Activated CD4-positive, alpha-beta T cell treated with anti-CD3 and anti-CD28 coated beads, Interleukin-2, Interleukin-6, amounts not matched to agents 100 ng/mL and 50 ng/mL, durations not matched to agents 16 hours and 8 hours (primary cell): ENCODE measurements at places on chromosomes 4 and X.

- DNase-seq: no peak
Observed at GRCh38 chr4:61274286-61274685, 74.2 kb downstream of the ADGRL3 start.

DNA sequence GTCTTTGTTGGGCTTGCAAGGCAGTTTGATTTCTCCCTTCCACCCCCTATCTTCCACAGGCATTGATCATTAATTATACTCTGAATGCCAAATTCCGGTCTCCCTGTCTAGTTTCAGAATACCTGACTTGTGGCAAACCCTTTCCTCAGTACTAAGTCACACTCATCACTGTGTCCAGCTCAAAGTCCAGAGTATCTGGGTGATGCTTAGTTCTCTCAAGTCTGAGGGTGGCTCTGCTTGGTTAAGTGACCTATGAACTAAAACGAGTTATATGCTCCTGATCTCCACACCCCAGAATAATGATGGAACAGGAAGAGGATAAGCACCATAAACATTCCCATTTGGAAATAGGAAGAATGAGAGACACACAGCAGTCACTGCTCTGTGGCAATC is 6.5 kb downstream of the SMIM9 start:
- DNase-seq: no peak

GRCh38 chr4:77872723-77873445 is 10.3 kb downstream of the MRPL1 start:
- DNase-seq: no peak

- DNase-seq: no peak
Observed at GRCh38 chrX:40502688-40503087, 78.1 kb upstream of the ATP6AP2 start.

- DNase-seq: no peak
Observed at GRCh38 chr4:165971446-165971845, 98.4 kb downstream of the TLL1 start.

DNA sequence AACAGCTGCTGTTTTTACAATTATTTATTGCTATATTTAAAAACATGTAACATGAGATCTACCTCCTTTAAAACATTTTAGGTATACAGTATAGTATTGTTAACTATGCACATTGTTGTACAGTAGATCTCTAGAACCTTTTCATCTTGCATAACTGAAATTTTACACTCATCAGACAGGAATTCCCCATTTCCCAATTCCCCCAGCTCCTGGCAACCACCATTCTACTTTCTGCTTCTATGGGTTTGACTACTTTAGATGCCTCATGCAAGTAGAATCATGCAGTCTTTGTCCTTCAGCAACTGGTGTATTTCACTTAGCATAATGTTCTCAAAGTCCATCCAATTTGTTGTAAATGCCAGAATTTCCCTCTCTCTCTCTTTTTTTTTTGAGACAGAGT is 9.7 kb upstream of the LSM6 start:
- DNase-seq: no peak

GRCh38 chrX:40310447-40310846 is 212.7 kb upstream of the BCOR start:
- no peak for DNase-seq

DNA sequence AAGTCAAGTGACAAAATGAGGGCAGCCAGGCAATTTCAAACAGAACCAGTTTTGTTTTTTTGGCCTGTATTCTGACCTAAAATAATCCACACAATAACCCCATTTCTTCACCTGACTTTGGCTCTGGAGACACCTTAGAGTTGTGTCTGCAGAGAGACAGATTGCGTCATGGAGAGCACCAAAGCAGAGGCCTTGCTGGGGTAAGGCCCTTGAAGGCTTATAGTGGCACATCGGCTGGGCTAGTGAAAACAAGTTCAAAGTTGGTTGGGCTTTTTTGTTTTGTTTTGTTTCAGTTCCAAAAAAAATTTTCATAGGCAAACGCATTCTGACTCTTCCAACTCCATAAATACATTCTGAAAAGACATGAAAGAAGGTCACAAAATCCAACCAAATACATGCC is 34.4 kb downstream of the PARM1 start:
- no peak for DNase-seq

- peak; percentile 85 for DNase-seq
Observed at GRCh38 chr4:47531241-47531953, 46.3 kb downstream of the ATP10D start.

- no peak for DNase-seq
Observed at GRCh38 chrX:17822351-17822750, 38.7 kb downstream of the RAI2 start.

GRCh38 chrX:151727346-151727745 is 7.2 kb upstream of the CNGA2 start:
- no peak for DNase-seq

DNA sequence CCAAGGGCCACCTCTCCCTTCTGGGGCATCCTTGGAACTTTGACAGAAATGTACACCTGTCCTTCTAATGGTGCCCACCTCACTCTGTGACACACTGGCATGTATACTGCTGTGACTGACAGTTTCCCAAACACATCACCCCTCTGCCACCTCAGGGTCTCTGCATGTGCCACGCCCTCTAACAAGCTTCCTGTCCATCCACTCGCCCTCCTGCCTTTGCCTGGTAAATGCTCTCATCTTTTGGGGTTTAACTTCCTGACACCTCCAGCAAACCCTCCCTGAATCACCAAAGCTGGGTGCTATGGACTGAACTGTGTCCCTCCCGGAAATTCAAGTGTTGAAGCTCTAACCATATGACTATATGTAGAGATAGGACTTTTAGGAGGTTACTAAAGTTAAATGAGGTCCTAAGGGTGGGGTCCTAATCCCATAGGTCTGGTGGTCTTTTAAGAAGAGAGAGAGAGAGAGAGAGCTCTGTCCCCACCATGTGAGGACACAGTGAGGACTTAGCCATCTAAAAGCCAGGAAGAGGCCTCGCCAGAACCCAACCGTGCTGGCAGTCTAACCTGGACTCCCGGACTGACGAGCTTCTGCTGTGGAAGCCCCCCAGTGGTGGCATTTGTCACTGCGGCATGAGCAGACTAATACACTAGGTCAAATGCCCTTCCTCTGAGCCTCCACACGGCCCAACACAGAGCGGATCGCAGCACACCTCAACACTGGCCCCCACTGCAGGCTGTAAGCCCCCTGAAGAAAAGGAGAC is 95.6 kb downstream of the AFAP1 start:
- DNase-seq: peak; percentile 82

GRCh38 chrX:44094821-44095530 is 121.8 kb upstream of the NDP start:
- DNase-seq: no peak

DNA sequence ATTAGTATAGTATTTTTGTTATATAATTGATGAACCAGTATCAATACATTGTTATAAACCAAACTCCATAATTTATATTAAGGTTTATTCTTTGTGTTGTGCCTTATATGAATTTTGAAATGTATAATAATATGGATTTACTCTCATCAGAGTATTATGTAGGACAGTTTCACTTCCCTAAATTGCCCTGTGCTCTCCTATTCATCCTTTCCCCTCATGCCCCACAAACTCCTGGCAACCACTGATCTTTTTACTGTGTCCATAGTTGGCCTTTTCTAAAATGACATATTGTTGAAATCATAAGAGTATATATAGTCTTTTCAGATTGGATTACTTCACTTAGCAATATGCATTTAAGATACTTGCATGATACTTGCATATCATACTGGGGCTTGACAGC is 958.1 kb upstream of the GRID2 start:
- DNase-seq: no peak

DNA sequence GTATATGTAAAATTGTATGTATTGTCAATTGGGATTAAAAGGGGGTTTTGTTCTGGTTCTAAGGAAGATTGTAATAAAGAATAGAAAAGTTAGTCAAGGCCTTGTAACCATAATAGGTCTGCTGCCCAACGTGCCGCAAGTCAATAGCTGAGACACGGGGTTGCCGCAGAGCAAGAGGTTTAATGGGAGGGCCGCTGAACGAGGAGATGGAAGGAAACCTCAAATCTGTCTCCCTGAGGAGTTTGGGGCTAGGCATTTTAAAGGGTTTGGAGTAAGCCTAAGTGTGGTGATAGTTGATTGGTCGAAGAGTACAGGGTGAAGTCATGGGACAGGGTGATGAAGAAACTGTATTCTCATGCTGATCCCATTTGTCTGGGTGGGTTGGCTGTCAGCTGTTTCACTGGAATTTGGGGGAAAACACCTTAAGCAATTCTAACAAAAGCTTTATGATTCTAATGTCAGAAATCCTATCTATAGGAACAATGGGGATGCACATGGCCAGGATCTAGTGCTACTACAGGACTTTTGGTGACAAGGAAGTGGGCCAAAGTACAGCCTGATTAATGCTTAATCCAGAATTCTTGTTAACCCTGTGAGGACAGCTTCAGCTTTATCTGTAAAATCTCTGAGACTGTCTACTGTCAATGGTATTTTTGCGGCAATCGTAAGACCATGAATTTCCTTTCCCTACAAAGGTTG is 86.9 kb downstream of the RELL1 start:
- no peak for DNase-seq

DNA sequence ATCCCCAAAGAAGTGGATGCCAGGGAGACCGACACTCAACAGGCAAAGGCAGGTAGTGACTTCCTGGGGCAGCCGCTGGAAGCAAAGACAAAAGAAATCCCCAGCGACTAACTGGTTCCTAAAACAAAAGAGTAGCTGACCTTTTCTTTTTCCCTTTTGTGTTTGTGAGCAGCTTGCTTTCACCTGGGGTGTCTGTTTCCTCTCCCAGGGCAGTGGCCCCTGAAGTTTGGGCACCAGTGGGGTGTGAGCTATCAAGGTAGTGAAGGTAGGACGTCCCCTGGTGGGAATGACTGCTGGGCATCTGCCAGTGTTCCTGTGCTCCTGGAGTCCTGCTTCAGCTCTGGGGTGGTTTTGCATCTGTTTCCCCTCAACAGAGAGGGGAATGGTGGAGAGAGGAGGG is 41.6 kb upstream of the STIM2 start:
- no peak for DNase-seq

- no peak for DNase-seq
Observed at GRCh38 chr4:6123541-6123940, 76.8 kb downstream of the JAKMIP1 start.

DNA sequence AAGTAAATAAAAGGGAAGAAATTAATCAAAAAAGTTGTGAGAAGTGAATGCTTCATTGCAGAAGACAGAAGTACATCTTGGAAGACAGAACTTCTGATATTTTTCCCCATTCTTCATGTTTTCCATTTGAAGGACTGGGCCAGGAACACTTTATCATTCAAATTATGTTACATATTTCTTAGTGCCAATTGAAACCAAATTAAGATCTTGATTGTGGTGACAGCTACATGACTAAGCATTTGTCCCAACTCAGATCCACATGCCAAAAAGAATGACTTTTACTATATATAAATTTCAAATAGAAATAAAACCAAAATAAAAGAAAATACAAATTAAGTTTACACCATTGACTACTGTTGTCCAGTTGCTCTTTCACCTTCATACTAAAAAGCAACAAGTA is 14.0 kb upstream of the FGF5 start:
- no peak for DNase-seq

DNA sequence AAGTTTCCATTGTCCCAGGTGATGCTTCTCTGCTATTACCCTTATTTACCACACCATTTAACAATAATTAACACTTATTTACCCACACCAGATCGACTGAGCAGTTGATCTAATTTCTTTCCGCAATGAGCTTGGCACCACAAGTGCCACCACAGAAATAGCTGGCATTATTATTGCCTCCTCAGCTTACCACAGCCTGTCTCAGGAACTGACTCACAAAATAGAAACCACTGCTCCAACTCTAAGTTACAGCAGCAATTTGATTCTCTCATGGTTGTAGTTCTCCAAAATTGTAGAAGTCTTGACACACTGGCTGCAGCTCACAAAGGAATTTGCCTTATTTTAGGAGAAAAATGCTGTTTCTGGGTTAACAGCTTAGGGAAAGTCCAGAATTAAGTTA is 22.5 kb downstream of the ZNF721 start:
- DNase-seq: peak; percentile 37

- no peak for DNase-seq
Observed at GRCh38 chrX:133943507-133943906, 41.9 kb downstream of the GPC3 start.

DNA sequence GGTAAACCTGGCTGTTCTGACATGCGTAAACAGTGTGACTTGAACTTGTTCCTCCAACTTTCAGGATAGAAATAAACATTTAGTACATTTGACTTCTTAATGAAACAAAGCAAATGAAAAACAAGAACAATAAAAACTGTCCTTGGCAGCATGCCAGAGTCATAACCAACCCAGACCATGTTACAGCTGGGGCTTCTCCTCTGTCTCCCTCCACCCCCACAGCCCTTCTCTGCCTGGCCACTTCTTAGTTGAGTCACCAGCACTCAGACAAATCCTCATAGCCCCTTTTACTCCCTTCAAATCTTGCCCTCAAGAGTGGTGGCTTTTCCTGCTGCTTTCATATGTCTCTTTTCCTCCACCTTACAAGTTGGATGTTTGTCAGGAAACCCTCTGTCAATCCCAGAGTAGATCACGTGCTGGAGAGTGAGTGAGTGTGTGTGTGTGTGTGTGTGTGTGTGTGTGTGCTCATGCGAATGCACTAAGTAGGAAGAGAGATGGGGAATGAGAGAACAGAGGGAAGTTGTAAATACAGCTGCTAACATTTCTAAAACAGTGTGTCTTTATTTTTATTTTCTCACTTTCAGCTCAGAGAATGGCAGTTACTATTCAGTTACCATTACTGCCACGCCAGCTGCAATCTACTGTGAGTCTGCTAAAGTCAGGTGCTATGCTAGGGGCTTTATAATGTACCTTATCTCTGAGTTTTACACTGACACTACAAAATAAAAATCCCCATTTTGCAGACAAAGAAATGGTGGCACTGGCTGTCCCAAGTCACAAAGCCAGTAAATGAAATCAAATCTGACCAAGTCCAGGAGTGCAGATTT is 15.0 kb downstream of the SCARB2 start:
- peak; percentile 72 for DNase-seq

DNA sequence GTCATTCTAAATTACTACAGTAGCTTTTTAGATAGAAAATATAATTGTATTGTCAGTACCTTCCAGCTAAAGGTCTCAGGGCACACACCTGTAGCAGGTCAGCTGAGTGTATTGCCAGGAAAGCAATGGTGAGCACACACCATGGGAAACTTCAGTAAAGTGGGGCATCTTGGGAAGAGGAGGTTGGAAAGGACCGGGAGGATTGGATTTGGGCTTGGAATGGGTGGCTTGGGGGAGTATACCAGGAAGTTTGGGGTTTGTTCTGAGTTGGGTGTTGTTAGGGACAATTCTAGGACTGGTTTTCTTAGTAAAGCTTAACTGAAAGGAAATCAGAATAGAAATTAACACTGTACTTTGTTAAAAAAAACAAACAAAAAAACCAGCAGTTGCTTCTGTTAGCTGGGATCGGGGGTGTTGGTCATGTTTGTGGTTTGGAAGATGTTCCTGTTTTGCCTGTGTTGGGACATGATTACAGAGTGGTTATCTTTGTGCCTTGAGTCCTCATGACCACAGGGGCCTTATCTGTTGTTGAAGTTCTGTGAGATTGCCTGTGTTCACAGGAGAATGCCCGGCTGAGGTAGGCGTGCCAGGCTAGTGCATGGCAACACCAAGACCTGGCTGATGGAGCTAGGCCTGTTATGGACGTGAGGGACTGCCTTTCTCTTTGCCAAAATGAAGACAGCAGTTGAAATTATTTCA is 35.1 kb downstream of the PRIMPOL start:
- DNase-seq: no peak

- DNase-seq: no peak
Observed at GRCh38 chr4:152368001-152368400, 167.9 kb downstream of the FBXW7 start.

GRCh38 chrX:26954029-26954428 is 509.1 kb downstream of the PPP4R3C start:
- DNase-seq: no peak

- DNase-seq: no peak
Observed at GRCh38 chr4:86300516-86300915, 59.3 kb downstream of the MAPK10 start.

- DNase-seq: no peak
Observed at GRCh38 chrX:121179972-121180371, 132.6 kb downstream of the GLUD2 start.
